ENCODE measurements at places on chromosomes 12 and 14.
A peak's percentile ranks its signal among the peaks of the same experiment; 100 is the strongest.

DNA sequence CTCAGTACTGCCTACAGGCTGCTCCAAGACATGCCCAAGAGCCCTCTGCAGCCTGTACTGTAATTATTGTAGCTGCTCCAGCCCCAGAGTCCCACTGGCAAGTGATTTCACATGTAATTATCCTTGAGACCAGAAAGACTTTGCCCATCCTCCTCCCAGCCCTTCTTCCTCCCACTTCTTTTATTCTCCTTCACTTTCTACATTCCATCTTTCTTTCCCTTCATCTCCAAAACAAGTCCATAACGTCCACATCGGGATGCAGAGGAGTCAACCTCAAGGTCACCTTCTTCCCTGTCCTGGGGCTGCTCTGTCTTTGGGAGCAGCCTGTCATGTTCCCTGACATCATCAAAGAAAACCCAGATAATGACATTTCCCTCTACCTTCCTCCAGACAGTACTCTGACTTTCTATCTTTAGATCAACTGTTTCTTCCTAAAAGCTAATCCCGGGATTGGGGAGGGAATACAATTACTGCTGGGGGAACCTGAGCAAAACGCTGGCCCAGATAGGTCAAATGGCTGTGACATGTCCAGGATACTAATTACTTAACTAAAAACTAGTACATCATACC, 39.1 kb downstream of the SLC8A3 start:
- no peak for DNase-seq

DNA sequence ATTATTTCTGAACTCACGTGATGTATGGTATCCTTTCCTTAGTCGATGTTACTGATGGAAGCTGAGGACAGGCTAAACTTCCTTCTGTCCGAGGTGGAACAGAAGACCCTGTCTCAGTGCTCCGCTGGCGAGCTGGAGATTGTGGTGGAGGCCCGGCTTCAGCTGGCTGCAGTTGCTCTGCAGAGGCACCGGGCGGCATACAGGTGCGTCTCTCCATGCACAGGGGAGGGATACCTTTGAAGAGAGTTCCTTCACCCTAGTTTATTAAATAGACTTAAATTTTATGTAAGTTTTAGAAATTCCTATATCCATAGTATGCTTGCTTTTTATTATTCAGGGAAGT, 186.7 kb upstream of the NEDD1 start:
- DNase-seq = peak; percentile 30

- DNase-seq = peak; percentile 33
Measured at GRCh38 chr12:113154351-113154973, 4.9 kb downstream of the CFAP73 start.

DNA sequence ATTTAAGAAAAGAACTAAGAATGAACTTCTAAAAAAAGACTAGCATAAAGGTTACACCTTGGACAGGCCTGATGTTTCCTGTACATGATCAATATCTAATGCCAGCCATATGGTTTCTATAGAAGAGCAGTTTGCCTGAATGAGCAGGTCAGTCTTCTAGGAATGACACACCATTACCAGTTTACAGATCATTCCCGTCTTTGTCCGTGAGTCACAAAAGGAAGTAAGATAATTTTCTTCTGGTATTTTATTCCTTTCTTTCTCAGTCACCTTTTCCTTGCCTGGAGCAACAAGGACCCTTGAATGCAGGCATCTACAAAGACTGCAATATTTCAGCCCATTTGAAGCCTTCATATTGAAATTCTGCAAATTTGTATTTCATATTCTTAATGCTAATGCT, 44.6 kb upstream of the CNTN1 start:
- DNase-seq = no peak

DNA sequence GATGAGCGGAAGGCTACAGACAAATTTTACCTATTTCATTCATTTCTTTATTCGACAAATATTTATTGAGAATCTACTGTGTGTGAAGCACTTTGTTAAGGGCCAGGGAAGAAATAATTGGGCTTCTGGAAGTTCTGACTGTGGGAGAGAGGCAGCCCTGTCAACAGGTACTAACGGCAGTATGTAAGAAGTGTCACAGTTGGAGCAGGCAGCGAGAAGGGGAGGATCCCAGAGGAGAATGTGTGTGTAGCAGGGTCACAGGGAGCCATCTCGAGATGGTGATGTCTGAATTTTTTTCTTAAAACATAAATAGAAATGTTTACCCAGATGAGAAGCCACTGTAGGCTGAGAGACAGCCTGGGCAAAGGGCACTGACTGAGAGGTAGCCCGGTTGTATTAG, 163.3 kb upstream of the SLC38A2 start:
- no peak for DNase-seq

DNA sequence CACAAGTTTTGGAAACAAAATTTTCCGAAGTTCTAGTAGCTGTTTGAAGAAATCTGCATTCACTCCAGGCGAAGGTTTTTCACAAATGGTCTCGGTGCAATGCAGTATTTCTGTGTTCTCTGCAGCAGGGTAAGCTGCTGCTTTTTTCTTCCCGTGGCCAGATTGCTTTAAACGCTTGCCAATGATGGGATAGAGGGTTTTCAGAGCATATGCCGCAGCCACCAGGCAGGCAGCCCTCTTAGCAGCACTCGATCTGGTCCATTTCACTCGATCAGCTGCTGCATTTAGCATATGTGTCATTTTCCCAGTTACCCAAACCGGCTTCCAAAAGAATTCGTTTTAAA, 315 bp downstream of the ABCD2 start:
- peak; percentile 47 for DNase-seq

Data from activated naive CD4-positive, alpha-beta T cell treated with anti-CD3 and anti-CD28 coated beads for 36 hours (primary cell).